Activated CD4-positive, alpha-beta T cell treated with anti-CD3 and anti-CD28 coated beads, Interleukin-2, Interleukin-6, amounts not matched to agents 100 ng/mL and 50 ng/mL, durations not matched to agents 16 hours and 8 hours (primary cell): ENCODE measurements at places on chromosomes 7 and 10.
A peak's percentile ranks its signal among the peaks of the same experiment; 100 is the strongest.

DNA sequence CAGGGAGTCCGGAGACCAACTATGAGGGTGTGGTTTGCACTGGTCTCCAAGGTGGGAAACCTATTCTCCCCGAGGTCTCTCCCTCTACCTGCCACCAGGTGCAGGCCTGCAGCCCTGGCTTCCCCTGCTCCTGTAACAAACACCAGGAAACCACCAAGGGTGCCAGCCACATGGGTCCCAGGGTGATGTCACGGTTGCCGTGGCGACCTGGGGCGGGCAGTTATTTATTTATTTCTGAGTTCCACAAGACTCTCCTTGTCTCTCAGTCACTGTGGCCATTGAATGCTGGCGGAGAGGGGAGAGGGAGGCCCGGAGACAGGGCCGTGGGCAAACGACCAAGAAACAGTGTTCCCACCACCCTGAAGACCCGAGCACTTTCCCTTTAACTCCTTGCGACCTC, 27.0 kb downstream of the MMD2 start:
- DNase-seq, result no peak

DNA sequence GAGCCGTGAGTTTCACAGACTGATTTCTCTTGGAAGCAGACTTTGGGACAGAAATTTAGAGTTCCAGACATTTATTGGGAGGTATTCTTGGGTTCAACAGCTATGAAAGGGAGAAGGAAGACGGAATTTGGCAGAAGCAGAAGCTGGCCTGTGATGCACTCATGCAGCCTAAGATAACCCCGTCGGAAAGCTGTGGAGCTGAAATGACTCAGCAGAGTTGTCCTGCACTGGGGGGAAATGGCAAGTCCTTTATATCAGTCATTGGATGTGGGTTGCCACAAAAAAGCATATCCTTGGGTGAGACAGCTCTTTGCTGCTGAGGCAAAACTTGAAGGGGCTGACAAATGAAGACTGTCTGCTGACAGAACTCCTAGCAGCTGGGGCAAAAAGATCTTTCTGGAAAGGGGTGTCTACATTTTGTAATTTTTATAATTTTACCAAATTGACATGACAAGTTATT, 11.5 kb upstream of the MICU1 start:
- peak; percentile 84 for DNase-seq

DNA sequence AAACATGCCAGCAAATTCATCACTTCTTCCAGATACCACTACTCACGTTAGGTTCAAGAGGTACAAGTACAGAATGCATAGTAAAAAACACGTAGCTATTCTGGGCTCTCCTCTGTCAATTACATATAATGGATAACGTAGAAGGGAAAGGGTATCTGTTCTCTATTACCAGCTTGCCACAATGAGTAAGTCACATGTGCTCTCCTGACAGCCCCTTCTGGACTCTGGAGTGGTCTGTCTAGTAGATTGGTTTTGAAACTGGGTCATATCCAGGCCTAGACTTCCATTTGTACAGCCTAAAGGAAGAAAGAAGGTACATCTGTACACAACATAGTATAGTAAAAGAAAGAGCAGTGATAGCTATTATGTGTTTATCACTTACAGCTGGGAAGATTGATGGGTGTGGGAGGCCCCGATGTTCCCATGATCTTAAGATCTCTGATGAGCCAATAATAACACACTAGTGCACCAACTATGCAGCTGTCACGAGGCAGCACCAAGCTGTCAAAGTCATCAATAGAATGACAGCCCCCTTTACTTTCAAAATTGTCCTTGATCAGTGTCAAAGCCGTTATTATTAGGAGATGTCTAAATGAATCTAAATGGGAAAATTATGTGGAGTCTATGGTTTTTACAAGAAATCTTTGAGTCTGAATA, 161.9 kb upstream of the AGK start:
- DNase-seq, result no peak

DNA sequence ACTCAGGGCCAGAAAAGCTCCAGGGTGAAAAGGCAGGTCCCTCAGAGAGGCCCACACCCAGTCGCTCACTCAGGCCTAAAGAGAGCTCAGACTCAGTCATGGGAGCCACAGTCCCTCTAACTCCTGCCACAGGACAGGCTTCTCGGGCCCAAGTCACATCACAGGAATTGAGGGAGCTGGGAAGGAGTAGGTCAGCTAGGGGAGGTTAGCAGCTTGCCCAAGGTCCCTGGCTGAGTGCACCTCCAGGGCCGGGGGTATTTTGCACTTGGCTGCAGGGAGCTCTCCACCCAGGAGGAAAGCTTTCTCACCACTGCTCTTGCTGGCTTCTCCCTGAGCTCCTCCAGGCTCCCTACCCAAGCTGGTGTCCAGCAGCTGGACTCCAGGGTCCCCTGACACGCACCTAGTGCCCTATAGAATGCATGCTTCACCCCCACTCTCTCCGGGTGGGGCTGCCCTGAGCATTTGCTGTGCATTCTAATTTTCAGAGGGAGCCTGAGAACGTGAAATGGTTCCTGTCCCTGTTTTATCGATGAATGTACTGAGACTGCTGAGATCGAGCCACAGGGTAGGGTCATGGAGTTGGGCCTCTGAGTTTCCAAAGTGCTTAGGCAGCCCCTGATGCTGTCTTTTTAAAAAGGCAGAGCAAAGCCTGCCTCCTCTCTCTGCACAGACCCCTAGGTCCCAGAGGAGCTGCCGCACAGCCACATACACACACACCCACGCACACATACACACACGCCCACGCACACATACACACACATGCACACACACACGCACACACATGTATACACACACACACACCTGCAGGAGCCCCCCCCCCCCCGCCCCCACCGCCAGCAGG, 37.9 kb upstream of the RET start:
- DNase-seq, result no peak

DNA sequence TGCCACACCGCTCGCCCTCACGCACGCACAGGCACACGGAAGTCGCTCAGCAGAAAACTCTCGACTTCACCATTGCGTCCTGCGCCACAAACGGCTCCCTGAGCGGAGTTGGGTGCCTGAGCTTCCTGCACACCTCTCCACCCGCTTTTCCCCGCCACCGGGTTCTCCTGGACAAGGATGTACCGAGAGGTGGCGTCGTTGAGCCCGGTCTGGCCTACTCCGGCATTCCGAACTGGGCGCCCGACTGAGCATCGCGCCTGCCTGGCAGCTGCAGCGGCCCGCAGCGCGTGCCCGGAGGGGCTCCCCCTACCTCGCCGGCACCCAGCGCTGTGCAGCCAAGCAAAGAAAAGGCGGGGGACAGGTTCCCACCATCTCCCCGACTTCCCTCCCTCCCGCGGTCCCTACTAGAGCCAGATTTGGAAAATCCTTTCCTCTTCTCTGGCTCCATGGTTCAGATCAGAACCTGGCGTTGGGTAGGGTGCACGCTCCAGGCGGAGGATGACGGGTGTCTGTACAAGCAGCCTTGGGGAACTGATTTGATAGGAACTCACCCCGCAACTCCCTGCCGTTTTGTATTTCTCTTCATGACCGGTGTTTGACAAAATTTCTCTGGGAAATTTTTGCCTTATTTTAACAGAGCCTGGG, 1.7 kb downstream of the SORCS3 start:
- DNase-seq, result peak; percentile 35

DNA sequence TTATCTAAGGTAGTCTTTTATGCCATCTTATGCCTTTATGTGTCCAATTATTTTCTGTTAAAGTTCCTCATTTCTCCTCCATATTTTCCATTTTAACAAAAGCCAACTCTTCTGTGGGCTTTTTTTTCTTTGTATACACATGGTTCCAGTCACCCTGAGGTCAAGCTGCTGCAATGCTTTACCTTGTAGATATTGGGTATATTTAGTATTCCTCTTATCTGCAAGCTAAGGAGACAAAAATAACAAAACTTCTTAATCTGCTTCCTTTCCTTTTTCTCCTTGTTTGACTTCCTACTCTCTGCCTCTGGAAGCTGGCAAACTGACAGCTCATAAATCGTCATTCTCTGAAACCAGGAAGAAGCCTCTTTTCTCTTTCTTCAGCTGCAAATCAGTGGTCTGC, 885.0 kb upstream of the LRRN3 start:
- DNase-seq, result no peak

GRCh38 chr10:14370894-14371293, 40.2 kb upstream of the FRMD4A start:
- DNase-seq, result no peak

- no peak for DNase-seq
Measured at GRCh38 chr7:4468320-4469102, 213.6 kb upstream of the FOXK1 start.

DNA sequence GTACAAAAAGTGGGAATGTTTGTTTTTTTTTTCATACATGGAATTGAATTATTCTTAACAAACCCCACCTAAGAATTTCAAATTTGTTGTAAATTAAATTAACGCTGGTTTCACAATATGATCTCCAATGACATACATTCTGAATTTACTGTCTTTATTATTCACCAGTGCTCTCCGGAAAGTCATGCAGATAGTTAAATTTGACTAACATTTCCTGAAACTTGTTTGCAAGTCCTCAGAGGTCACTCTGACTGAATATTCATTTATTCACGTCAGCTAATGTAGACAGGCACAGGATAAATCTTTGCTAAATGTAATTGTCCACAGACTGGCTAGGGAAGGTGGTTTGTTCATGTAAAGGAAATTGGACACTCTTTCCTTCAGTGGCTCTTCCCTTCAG, 730.4 kb downstream of the PHTF2 start:
- no peak for DNase-seq

- no peak for DNase-seq
Measured at GRCh38 chr10:29244978-29245377, 43.9 kb upstream of the LYZL1 start.

DNA sequence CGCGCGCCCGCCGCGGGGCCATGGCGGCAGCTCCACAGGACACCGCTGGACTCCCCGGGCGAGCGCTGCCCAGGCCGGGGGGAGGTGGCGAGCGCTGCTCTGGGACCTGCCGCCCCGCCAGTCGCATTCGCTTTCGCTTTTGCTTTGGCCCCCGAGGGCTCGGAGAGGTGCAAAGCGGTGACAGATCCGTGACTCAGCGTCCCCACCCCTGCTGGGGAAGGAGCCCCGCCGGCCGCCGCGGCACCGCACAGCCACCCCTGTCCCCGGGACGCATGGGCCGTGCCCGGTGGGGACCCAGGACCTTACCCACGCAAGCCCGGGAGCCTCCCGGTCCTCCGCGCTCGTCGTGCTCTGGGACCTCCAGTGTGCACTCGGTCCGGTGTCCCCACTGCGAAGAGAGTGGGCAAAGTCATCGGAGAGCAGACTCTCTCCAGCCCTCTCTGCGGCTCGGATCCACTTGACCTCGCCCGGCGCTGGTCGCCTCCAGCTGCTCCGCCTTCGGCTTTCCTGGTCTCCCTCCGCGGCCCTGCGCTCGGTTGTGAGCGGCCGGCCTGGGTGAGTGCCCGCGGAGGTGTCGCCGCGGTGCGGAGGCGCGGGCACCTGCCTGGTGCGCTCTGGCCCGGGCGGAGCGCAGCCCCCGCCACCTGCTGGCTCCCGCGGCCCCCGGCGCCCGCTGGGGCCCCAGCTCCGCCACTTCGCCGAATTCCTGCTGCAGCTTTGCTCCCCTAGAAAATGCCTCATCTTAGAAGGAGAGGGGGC, at the start of gene IL15RA:
Gene IL15RA (minus strand): TSS at position 73 of the 759 bp plus-strand sequence. CDS start 51 bp downstream, at position 22.
- DNase-seq, result peak; percentile 92

DNA sequence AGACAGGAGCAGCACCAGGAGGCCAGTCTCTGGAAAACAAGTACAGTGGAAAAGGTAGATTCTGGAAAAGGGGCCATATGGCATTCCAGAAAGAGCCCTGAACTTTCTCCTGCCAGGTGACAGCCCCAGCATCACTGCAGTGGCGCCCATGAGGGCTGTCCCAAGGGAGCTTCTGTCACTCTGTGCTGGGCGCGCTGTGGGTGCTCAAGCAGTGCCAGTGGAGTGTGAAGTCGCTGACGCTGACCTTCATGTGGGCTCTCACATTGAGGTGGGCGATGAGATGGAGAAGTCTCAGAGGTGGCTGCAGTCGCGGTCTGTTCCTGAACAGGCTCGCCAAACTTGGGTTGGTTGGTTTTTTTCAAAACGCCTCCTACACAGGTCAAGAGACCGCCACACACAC, 38.2 kb downstream of the FKBP6 start:
- no peak for DNase-seq

DNA sequence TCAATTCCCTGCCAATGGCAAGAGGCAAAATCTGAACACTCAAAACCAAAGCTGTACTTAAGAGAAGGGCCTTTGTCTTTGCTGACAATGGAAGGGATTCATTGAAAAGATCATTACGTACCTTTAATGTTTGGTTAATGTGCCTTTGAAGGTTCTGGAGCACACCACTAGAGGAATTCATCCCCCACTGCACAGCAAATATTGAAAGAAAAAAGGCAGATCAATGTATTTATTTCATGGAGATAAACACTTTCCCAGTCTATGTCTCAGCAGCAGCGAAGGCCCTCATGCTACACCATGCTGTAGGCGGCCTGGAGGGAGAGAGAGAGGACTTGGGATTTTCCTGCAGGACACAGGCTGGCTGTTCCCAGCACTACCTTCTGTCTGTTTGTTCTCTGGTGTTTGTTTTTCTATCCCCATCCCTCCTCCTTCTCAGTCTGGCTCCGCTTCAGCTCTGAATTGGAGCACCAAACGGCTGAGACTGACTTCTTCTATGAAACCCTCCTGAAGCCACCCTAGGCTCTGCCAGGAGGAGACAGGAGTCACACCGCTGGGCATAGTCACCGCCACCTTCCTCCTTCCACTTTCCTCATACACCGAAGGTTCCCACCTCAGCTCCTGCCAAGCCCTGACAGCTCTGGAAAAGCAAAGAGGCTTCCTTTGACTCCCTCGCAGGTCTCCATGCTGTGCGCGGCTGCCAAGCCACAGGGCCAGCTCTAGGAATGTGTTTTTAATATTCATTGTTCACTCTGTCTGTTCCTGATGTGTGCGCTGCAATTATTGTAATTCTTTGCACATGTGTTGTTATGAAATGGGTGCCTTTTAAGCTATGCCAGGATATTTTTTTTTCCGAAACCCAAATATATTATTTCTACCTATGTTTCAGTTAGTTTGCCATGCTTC, 301.5 kb downstream of the FZD1 start:
- no peak for DNase-seq

GRCh38 chr10:15227611-15228372, 59.3 kb upstream of the NMT2 start:
- DNase-seq, result no peak
